AG08395 (cell line): ENCODE measurements at places on chromosomes 11 and 22.

- DNase-seq = peak; percentile 61
Measured at GRCh38 chr22:19855504-19856409, 1.1 kb upstream of the GNB1L start.

GRCh38 chr11:91653079-91653754 lies 571.4 kb upstream of the FAT3 start:
- DNase-seq = no peak

- DNase-seq = peak; percentile 96
Measured at GRCh38 chr11:64181506-64182411, 4.2 kb upstream of the STIP1 start.

DNA sequence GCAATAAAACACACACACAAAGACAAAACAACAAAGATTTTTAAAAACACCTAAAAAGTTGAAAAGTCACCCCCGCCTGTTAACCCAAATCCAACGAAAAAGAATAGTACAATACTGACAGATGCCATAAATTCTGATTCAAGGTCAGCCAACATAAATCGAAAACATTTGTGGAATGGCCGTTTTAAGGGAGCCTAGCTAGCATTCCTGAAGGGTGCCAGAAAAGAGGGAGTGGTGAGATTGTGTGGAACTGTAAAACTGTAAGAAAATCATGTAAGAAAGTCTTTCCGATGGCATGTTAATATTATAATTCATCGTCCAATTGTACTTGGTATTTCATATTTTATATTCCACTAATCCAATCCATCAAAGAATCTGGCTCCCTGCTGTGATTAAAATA lies 75.1 kb downstream of the RAB38 start:
- peak; percentile 9 for DNase-seq

- no peak for DNase-seq
Measured at GRCh38 chr11:95093548-95093947, 3.9 kb downstream of the ENDOD1 start.

GRCh38 chr11:110128161-110128560 lies 35.0 kb downstream of the ZC3H12C start:
- peak; percentile 12 for DNase-seq

GRCh38 chr11:396948-397548 lies 3.0 kb downstream of the PKP3 start:
- DNase-seq = peak; percentile 66

DNA sequence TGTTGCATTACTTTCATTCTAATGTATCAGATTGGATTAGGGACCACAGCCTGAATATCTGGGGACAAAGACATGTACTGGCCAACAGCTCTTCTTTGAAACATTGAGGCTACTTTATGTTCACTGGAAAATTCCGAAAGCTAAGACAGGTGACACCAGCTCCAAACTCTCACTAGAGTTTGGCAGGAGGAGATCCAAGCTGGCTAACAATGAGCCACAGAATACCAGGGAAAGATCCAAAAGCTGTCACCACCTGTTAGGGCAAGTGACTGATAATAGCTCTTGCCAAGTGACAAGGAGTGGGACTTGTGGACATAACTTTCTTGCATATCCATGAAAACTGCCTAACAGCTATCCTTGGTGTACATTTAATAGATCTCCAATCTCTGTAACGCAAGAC lies 333.3 kb downstream of the TTC28 start:
- no peak for DNase-seq

- peak; percentile 81 for DNase-seq
Measured at GRCh38 chr11:66328302-66329144, 7.7 kb downstream of the RIN1 start.

GRCh38 chr22:23192133-23192532 lies 11.8 kb downstream of the BCR start:
- DNase-seq = no peak

- DNase-seq = no peak
Measured at GRCh38 chr11:126434950-126435335, 79.5 kb downstream of the ST3GAL4 start.

GRCh38 chr11:23569134-23569533 lies 708.9 kb upstream of the CCDC179 start:
- DNase-seq = no peak

- no peak for DNase-seq
Measured at GRCh38 chr22:21975854-21976345, 6.7 kb downstream of the TOP3B start.

DNA sequence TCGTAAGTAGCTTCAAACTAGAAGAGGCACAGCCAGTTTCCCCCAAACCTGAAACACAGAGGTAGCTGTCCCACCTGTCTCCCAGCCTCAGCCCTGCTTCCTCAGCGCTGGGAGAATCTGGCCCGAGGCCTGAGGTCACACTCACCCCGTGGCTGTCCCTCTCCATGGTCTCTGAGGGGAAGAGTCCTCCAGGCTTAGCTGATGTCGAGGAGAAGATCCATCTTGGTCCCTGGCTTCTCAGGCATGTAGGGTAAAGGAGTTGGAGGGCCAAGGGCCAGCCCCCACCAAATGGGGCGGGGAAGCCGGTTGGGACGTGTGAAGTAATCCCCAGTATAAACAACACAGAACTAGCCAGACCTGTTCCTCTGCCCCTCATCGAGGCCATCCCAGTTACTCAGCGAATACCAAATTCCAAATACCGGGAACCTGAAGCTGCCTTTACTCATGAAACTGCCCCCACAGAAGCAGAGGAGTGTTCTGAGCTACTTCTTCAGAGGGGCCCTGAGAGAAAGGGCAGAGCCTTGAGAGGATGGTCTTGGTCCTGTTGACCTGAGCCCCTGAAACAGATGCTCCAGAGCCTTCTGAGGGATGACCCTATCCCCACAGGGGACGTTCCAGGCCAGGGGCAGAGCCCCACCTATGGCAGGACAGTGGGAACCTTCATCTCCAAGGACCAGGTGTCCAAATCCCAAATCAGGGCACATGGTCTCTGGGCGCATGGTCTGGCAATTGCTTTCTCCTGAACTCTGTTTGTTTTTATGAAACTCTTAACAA lies at the start of gene TMPRSS13:
TMPRSS13 (minus strand) TSS at position 261 of the 774 bp plus-strand sequence; CDS start at position 166, 95 bp downstream.
- no peak for DNase-seq

DNA sequence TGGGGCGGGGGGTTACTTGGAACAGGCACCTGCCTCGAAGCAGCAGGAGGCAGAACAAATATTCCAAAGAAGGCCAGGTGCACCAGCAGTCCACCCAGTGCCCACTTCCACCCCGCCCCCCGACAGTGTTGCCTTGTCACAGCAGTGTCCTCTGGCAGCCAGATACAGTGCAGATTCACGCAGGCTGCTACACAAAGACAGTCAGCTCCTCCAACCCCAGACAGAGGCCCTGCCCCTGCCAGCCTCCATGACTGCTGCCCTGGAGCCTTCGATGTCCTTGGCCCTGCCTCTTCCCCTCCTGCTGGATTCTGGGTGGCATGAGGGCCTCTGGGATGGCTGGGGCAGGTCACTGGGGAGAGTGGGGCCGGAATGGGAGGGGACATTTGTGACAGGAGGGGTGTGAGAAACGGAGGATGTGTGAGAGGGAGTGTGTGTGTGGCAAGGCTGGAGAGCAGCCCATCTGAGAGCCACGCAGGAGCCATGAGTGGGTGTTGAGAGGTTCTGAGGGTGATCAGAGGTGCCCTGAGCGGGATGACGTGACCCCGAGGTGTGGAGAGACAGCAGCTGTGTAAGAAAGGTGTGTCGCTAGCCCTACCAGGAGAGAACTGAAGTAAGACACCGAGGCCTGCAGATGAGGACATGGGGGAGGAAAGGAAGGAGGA lies 173.7 kb downstream of the CEP164 start:
- DNase-seq = no peak

- DNase-seq = no peak
Measured at GRCh38 chr22:38860283-38861169, 11.5 kb downstream of the CBX6 start.

DNA sequence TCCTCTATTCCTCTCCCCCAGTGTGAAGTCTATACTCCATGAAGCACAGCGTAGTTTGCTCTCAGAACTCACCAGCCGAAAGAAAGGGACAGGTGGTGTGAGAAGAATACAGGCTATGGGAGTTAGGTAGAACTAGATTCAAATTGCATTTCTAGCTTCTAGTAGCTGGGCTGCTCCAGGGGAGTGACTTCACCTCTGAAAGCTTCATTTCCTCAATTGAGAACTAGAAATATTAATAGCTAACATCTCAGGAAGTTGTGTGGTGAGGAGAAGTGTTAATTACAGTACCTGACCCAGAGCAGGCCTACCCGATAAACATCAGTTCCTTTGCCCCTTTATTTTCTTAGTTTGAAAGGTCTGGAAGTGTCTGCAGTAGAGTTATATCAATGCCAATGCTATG lies 484.7 kb upstream of the TENM4 start:
- DNase-seq = no peak
